ENCODE measurements at places on chromosomes 1 and 21.

GRCh38 chr21:45598666-45599065 lies 44.9 kb upstream of the PCBP3 start:
- no peak for DNase-seq

- DNase-seq = no peak
These were observed 203.4 kb downstream of the TNR start for GRCh38 chr1:175539986-175540385.

DNA sequence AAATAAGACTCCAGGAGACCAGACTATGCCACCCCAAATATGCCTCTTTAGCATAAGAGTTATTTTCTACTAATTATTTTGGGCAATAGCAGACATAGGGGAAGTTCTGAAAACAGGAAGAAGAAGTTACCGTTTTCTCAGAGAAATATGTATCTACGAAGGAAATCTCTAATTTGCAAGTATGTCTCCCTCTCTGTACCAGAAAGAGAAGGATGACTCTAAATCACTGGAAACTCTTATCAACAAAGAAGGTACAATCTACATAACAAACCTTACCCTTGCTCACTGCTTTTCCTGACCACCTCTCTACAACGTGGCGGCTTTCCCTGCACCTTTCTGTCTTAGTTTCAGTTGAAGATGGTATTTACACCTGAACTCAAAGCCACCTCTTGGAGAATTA lies 49.0 kb downstream of the OMA1 start:
- DNase-seq = no peak

DNA sequence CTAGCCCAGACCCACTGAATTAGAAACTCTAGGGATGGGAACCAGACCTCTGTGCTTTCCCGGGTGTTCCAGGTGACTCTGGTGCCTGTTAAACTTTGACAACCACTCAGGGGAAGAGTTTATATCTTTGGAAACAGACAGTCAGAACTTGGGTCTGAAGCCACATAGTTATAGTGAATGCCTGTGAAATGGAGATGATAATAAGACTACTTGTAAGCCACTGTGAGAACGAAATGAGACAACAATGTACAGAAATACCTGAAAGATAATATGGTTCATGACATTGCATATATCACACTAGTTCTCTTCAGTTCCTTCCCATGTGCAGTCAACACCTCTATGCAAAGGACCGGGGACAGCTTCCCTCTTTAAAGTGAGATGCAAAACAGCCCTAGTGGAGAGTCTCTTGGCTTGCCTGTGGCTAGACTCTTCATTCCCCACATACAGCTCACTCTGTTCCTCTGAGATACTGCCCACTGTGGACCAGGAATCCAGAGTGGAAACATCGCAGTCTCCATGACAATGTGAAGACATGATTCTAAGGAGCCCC lies 287.5 kb downstream of the ASTN1 start:
- DNase-seq = no peak

DNA sequence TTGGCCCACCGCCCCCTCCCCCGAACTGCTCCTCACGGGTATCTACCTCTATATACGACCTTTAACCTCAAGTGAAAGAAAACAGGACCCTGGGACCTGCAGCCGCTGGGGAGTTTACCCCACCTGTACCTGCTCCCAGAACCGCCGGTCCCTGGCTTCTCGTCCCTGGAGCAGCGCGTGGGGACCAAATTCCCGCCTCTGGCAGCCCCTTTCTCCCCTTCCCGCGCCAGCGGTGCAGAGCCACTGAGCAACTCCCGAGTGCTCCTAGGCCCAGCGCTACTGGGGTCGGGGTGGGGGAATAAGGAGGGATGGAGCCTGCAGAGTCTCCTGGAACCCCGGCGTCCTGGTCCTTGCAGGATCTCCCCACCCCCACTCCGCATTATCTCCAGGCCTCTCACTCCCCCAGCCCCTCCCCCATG lies 1.6 kb downstream of the SYT6 start:
- DNase-seq = no peak

- no peak for DNase-seq
These were observed 422.7 kb downstream of the KIF26B start for GRCh38 chr1:245577191-245578157.

DNA sequence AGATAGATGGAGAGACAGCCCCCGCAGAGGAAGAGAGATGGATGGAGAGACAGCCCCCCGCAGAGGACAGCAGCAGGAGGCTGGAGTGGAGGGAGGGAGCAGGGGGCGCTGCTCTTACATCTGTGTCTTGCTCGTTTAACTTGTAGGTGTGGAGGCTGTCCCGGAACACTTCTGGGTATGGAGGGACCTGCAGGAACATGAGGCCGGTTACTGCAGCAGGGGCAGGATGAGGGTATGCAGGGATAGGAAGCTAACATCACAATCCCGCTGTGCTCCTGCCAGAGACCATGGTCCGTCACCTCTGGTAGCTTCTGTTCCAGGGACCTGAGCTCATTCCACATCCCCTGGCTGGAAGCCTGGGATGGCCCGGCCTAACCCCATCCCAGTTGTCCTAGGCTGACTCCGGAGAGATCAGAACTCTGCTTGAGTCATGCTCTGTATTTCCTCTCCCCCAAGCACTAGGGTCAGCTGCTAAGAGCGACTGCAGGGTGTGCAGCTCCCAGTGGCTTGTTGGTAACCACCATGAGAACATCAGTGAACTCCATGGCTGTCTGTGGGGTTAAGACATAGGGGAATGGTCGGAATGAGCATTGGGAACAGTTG lies 36.7 kb upstream of the GOLT1A start:
- DNase-seq = no peak

- no peak for DNase-seq
These were observed 98.9 kb downstream of the DHRS3 start for GRCh38 chr1:12518931-12519692.

- DNase-seq = no peak
These were observed 8.7 kb downstream of the GRHL3 start for GRCh38 chr1:24327891-24328290.

DNA sequence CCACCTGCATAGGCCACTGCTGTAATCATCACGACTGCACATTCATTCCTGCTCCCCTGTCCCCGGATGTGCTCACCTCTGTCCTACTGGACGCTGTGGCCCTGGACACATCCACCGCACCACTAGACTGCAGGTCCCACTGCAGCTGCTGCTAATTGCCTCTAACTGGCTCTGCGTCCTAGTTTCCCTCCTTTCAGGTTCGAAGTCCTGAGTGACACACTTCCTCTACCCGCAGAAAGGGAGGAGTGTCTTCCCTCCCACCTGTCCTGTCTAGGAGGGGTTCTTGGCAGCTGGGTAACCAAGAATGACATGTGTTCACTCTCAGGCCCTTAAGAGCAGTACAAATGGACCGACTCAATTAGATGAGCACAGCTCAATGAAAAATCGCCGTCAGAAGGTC lies 40.5 kb upstream of the ITPKB start:
- no peak for DNase-seq

DNA sequence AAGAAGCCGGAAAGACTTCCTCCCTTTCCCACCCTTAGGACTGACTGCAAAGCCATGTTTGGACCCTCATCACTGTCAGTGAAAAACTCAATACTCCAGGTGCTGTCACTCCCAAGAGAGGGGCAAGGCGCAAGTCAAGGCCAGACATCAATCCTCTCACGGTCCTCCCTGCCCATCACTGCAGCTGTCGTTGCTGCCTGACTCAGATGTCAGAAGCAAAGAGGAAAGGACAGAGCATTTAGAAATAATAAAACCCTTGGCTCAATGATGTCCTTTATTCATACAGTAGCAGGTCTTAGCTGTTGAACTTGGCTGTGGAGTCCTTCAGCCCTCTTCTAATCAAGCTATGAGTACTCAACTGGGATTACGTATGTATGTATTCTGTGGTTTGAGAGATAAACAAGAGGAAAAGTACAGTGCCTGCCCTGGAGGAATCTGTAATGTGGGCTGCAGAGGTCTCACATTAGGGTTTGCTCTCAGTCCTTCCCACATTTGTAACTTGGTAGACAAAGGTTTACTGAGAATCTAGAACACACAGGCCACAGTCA lies 13.5 kb downstream of the SUSD4 start:
- DNase-seq = no peak

DNA sequence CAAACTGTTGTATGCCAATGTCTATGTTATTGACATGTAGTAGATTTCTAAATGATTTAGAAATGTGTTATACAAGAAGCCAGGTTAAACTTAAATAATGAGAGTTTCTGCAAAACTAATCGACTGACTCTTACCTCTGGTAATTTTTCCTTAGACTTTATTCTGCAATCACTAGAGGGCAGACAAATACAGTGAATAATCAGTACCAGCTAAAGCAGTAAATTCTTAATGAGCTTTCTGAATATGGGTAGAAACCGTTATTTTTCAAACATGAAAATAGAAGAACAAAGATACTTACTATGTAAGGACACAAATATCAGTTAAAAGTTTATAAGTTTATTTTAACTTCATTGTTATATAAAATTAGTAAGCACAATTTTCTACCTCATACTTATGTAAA lies 97.9 kb upstream of the RGS1 start:
- no peak for DNase-seq

DNA sequence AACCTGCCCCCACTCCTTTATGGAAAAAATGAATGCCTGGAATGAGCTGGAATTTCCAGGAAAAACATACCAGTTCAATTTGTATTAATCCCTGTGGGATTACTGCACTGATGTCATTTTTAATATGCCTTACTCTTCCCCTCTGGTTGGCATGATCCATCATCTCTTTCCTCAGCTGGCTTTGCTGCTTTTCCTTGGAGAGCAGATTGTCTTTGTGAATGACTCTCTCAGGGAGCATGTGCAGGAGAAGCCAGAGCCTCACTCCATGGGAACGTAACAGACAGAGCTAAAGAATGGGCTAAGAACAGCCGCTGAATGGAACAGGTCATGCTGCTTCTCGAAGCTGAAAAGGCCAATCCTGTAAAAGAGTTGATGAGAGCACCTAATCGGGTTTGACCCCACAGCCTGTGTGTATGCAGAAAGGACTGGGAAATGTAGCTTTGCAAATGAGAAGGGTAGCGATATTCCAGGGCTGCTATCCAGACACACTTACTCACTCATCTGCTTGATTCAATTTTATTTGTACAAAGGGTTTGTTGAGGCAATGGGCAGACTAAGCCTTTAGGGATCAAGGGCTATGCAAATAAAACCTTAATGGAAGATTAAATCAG lies 20.7 kb downstream of the PHC2 start:
- no peak for DNase-seq

All from SIG-M5 (cell line).